ENCODE measurements at places on chromosomes 7 and 10.

GRCh38 chr10:30995081-30995770, 36.4 kb downstream of the ZNF438 start:
- DNase-seq, result no peak

GRCh38 chr7:23358152-23358674, 59.1 kb downstream of the MALSU1 start:
- DNase-seq, result no peak

DNA sequence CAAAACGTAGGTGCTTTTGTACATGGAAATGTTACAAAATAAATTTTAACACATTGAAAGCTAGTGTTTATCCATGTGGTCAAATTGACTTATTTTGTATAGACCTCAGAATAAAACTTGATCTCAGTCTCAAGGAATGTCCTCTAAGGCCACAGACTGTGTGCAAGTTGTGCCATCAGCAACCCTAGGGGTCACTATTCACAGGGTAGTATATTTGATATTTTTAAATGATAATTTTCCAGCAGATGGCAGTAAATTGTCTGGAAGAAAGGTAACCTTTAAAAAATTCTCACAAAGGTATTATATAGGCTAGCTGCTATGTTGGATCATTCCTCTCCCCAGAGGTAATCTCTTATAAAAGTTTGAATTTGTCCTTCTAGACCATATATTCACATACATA, 12.9 kb upstream of the SNX10 start:
- no peak for DNase-seq

GRCh38 chr10:23630376-23630775, 191.5 kb downstream of the OTUD1 start:
- no peak for DNase-seq

GRCh38 chr7:147519062-147519461, 1071.5 kb upstream of the C7orf33 start:
- no peak for DNase-seq

GRCh38 chr10:123621916-123622315, 44.2 kb upstream of the GPR26 start:
- DNase-seq, result no peak
